ENCODE measurements at places on chromosomes 7 and 10.

GRCh38 chr7:143361552-143362130, 872 bp downstream of the FAM131B start:
- peak; percentile 13 for DNase-seq

DNA sequence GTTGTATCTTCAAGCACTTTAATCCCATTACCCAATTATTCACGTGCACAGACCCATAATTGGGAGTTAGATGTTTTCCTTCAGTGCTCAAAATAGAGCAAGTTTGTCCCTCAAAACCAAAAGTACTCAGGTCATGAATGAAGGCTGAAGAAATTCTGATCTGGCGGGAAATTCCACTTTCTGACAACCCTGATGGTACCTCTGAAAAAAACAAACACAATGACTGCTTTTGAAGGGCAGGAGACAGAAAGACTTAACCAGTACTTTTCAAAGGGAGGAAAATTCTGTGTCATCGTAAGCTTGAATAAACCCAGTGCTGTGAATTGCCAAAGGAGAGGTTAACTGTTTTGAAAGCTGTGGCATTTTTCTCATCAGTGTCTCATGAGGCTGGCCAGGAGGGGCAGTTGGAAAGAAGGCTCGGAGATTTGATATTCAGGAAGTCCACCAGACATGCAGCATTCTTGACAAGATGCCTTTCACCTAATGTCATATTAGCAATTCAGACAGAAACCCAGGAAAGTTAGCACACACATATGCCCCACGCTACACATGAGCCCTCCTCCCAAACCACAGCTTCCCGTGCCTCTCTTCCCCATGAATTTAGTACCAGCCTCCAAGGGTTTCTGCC, 347.0 kb downstream of the KCNMA1 start:
- DNase-seq = no peak

GRCh38 chr10:88062385-88062784, 199.0 kb downstream of the PTEN start:
- no peak for DNase-seq

DNA sequence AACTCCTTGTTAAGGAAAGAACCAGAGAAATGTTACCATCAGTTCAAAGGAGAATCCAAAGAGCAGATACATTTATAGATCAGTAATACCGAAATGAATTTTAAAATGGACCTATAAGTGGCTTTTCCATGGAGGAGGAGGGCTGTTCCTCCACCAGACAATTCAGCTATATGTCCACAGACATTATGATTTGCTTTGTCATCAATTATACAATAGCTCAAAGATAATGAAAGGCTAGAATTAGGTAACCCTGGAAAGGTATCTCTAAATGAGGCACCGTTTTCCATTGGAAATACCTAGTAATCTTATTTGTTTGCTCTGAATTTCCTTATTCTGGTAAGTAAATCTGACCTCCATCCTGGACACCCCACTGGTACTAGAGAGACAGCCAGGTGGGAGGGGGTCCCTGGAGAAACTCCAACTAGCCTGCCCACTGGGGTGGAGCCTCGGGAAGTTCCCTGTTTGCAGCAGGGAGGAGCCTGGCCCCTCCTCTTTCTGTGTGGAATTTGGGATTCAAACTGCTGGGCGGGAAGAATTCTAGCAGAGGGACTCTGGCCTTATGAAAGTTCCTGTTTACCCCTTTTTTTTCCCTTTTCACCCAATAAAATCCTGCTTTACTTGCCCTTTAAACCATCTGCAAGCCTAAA, 218.0 kb downstream of the PHF14 start:
- DNase-seq = no peak

- no peak for DNase-seq
These were observed 5.6 kb upstream of the ZC3HAV1 start for GRCh38 chr7:139115104-139115503.

Data from DMS79 treated with DMSO at 0.1 percent for 48 hours (cell line).